Activated T-cell treated with anti-CD3 and anti-CD28 coated beads, Interleukin-2, amount 50 U/mL, for 72 hours (primary cell): ENCODE measurements at places on chromosomes 4 and X. TPM values are rescaled to one million over a fixed set of nuclear protein-coding genes. Genes with fewer than 3 reads are reported as not detected.

DNA sequence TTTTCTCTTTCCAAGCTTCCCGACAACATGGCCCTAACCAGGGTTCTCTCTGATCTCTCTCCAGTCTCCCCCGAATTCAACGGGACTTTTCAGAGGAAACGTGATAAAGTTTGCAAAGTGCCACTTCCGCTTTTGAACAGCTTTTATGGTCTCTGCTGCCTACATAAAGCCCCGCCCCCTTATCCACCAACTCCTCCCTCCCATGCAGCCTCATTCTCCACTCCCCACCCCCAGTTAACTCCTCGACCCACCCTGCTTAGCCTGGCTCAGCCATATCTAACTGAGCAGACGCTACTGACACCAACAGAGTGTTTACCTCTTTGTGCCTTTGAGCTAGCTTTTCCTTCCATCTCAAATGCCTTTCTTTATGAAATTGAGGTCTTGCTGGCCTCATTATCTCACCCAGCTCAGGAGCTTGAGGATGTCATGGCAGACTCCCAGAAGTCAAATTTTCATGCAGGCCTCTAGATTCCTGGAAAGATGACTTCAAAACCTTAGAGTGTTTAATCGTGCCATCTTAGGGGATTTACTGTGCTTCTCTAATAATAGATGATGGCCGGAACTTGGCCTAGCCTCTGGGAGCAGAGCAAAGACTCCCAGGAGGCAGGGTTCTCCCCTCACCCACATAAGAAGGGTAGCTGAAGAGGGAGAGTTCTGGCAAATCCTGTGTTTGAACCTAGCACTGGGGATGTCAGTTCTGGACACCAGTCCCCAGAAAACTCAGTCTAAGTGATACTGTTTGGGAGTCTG is 606.0 kb downstream of the BCOR start:
- H3K36me3 ChIP-seq, result peaks cover 2% of the 10 kb centered on the region
- peak overlapping the region; percentile 77 for H3K4me3 ChIP-seq
- peaks cover 11% of the 10 kb centered on the region for H3K27me3 ChIP-seq
- DNase-seq, result peak; percentile 55
- H3K4me1 ChIP-seq, result peaks cover 50% of the 10 kb centered on the region

GRCh38 chr4:184096561-184097240 is 121.0 kb downstream of the ENPP6 start:
- no peak overlapping the region for H3K27ac ChIP-seq
- DNase-seq, result no peak

Gene MAP3K15
- 0.83 TPM for total RNA-seq

GRCh38 chrX:39137363-39137954 is 336.2 kb downstream of the MID1IP1 start:
- H3K27ac ChIP-seq, result no peak overlapping the region
- no peak for DNase-seq
- peaks cover 8% of the 10 kb centered on the region for H3K27me3 ChIP-seq

Gene MAGEE2
- not detected for total RNA-seq

- H3K27me3 ChIP-seq, result peaks cover 8% of the 10 kb centered on the region
- no peaks in the 10 kb centered on the region for H3K36me3 ChIP-seq
- no peak overlapping the region for H3K27ac ChIP-seq
- H3K4me1 ChIP-seq, result no peaks in the 10 kb centered on the region
These were observed 169.0 kb downstream of the CORIN start for GRCh38 chr4:47668810-47669408.

GRCh38 chrX:132940727-132941327 is 17.6 kb downstream of the HS6ST2 start:
- H3K27ac ChIP-seq, result no peak overlapping the region
- H3K36me3 ChIP-seq, result peaks cover 2% of the 10 kb centered on the region
- H3K27me3 ChIP-seq, result peaks cover 36% of the 10 kb centered on the region
- DNase-seq, result no peak
- H3K4me3 ChIP-seq, result no peak overlapping the region

Gene UGT2A1
- not detected for total RNA-seq

- no peak overlapping the region for H3K4me3 ChIP-seq
- no peaks in the 10 kb centered on the region for H3K4me1 ChIP-seq
- no peak overlapping the region for H3K27ac ChIP-seq
- H3K27me3 ChIP-seq, result no peaks in the 10 kb centered on the region
- H3K36me3 ChIP-seq, result no peaks in the 10 kb centered on the region
- no peak for DNase-seq
These were observed 177.3 kb upstream of the FAT1 start for GRCh38 chr4:186900984-186901383.

- H3K36me3 ChIP-seq, result peaks cover 9% of the 10 kb centered on the region
- H3K4me3 ChIP-seq, result peak overlapping the region; percentile 75
- H3K27me3 ChIP-seq, result no peaks in the 10 kb centered on the region
- peaks cover 50% of the 10 kb centered on the region for H3K4me1 ChIP-seq
These were observed 41.6 kb upstream of the NKRF start for GRCh38 chrX:119647552-119648420.

Gene ART3
- not detected for total RNA-seq

GRCh38 chrX:55102754-55103153 is 13.9 kb downstream of the PAGE2 start:
- no peak overlapping the region for H3K27ac ChIP-seq
- no peak for DNase-seq
- peaks cover 5% of the 10 kb centered on the region for H3K4me1 ChIP-seq
- H3K27me3 ChIP-seq, result peaks cover 24% of the 10 kb centered on the region

Gene MED12
- total RNA-seq, result 44.1 TPM

DNA sequence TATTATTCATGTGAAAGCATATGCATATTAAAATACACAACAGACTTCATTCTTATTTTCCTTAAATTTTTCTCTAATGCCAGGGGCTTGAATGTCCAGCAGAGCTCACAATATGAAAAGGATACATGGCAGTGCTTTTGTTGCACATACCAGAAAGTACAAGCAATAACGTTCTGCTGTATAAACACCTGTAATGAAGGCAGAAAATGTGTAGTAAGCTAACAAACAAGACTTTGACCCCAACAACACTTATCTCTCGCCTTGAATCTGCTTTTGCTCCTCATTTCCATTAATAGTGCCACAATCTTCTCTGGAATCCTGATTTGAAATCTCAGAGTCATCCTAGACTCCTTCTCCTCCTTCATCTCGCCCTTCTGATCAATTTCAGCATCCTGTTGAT is 687.3 kb downstream of the IL1RAPL1 start:
- DNase-seq, result no peak
- no peaks in the 10 kb centered on the region for H3K27me3 ChIP-seq
- no peaks in the 10 kb centered on the region for H3K36me3 ChIP-seq
- no peaks in the 10 kb centered on the region for H3K4me1 ChIP-seq
- no peak overlapping the region for H3K4me3 ChIP-seq

GRCh38 chr4:38873290-38873944 is 5.8 kb downstream of the FAM114A1 start:
- H3K27ac ChIP-seq, result no peak overlapping the region
- H3K4me1 ChIP-seq, result peaks cover 2% of the 10 kb centered on the region
- H3K36me3 ChIP-seq, result no peaks in the 10 kb centered on the region
- H3K4me3 ChIP-seq, result no peak overlapping the region
- H3K27me3 ChIP-seq, result peaks cover 21% of the 10 kb centered on the region

- DNase-seq, result no peak
- H3K27me3 ChIP-seq, result peaks cover 10% of the 10 kb centered on the region
- no peak overlapping the region for H3K4me3 ChIP-seq
- H3K27ac ChIP-seq, result no peak overlapping the region
- H3K36me3 ChIP-seq, result no peaks in the 10 kb centered on the region
These were observed 529.7 kb upstream of the RPS6KA3 start for GRCh38 chrX:20796450-20796849.

Gene THOC2
- 79.2 TPM for total RNA-seq
